ENCODE measurements at places on chromosomes 1 and 21. TPM values are rescaled to one million over a fixed set of nuclear protein-coding genes. Genes with fewer than 3 reads are reported as not detected.

Gene S100B
- 18.4 TPM for total RNA-seq

Gene DDAH1
- 76.4 TPM for total RNA-seq

Gene KCNJ9
- not detected for total RNA-seq

Gene DMRTA2
- total RNA-seq: not detected

Gene GABPB2
- 7.8 TPM for total RNA-seq

Gene HAO2
- not detected for total RNA-seq

Gene STIL
- total RNA-seq: 12.1 TPM

Gene CACHD1
- 22.8 TPM for total RNA-seq

Gene KIF26B
- total RNA-seq: 2.9 TPM

Gene TESK2
- total RNA-seq: 11.2 TPM

Gene SPATC1L
- not detected for total RNA-seq

Gene KIF2C
- total RNA-seq: 10.4 TPM

Gene NUDT4B
- 9.4 TPM for total RNA-seq

Gene PTPRC
- 25.1 TPM for total RNA-seq

Gene GPR25
- not detected for total RNA-seq

Gene TIE1
- not detected for total RNA-seq

All from stomach (tissue), 19 donors.